ENCODE measurements at places on chromosomes 1 and 21. TPM values are rescaled to one million over a fixed set of nuclear protein-coding genes. Genes with fewer than 3 reads are reported as not detected.
A peak's percentile ranks its signal among the peaks of the same experiment; 100 is the strongest.

DNA sequence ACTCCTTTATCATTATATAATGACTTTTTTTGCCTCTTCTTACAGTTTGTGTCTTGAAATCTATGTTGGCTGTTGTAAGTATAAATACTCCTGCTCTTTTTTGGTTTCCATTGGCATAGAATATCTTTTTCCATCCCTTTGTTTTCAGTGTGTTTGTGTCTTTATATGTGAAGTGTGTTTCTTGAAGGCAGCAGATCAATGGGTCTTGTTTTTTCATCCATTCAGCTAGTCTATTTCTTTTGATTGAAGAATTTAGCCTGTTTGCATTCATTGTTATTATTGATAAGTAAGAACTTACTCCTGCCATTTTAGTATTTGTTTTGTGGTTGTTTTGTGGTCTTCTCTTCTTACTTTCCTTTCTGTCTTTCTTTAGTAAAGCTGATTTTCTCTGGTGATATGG, 322.8 kb downstream of the PLA2G4A start:
- no peaks in the 10 kb centered on the region for H3K4me1 ChIP-seq
- no peak overlapping the region for H3K4me3 ChIP-seq
- H3K27me3 ChIP-seq, result no peaks in the 10 kb centered on the region
- H3K36me3 ChIP-seq, result no peaks in the 10 kb centered on the region
- DNase-seq, result no peak

RNF223 gene
- 2.5 TPM for total RNA-seq

GRCh38 chr21:39714331-39714730, 30.7 kb upstream of the IGSF5 start:
- DNase-seq, result no peak
- H3K4me3 ChIP-seq, result no peak overlapping the region
- H3K27ac ChIP-seq, result no peak overlapping the region

KIFAP3 gene
- total RNA-seq, result 44.7 TPM

GRCh38 chr1:52588027-52588426, 14.1 kb upstream of the GPX7 start:
- H3K4me1 ChIP-seq, result peaks cover 36% of the 10 kb centered on the region
- H3K27ac ChIP-seq, result no peak overlapping the region
- no peaks in the 10 kb centered on the region for H3K27me3 ChIP-seq
- no peaks in the 10 kb centered on the region for H3K36me3 ChIP-seq

GRCh38 chr1:172163498-172164215, 256.8 kb upstream of the C1orf105 start:
- H3K4me3 ChIP-seq, result peak overlapping the region; percentile 32
- H3K4me1 ChIP-seq, result peaks cover 29% of the 10 kb centered on the region
- DNase-seq, result no peak
- H3K27ac ChIP-seq, result peak overlapping the region; percentile 87

GRCh38 chr1:207845109-207845508, 65.8 kb downstream of the CD34 start:
- H3K36me3 ChIP-seq, result no peaks in the 10 kb centered on the region
- DNase-seq, result no peak
- H3K4me1 ChIP-seq, result peaks cover 15% of the 10 kb centered on the region
- no peak overlapping the region for H3K27ac ChIP-seq
- H3K27me3 ChIP-seq, result no peaks in the 10 kb centered on the region

GRCh38 chr1:59593798-59594790, 220.7 kb upstream of the HOOK1 start:
- H3K27ac ChIP-seq, result no peak overlapping the region

CD101 gene
- 4.4 TPM for total RNA-seq

DNA sequence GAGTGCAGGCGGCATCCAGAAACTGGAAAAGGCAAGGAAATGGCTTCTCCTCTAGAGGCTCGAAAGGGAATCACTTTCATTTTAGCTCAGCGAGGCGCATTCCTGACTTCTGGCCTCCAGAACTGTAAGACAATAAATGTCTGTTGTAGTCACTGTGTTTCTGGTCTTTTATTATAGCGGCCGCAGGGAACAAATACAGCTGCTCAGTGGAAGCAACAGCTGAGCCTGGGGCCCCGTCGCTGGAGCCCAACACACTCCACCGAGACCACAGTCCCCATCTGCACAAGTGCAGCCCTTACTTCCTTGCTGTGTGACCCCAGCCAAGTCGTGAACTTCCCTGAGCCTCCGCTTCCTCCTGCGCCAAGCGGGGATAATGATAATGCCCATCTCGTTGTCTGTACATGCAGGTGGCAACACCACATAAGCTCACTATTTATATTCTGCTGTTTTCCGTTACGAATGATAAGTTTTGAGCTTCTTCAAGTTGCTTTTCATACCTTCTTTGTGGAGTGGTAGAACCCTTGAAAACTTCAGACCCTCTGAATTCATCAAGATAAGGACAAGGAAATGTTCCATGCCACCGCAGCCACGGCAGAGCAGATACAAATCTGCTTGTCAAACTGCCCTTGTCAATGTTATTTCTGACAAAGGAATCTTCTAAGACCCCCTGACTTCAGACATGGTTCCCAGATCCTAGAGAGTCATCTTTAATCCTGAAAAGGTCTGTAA, 3.2 kb upstream of the LAPTM5 start:
- H3K4me1 ChIP-seq, result peaks cover 23% of the 10 kb centered on the region
- H3K36me3 ChIP-seq, result no peaks in the 10 kb centered on the region
- no peaks in the 10 kb centered on the region for H3K27me3 ChIP-seq
- H3K27ac ChIP-seq, result no peak overlapping the region
- no peak overlapping the region for H3K4me3 ChIP-seq

GRCh38 chr1:2232255-2232915, 4.3 kb downstream of the SKI start:
- H3K36me3 ChIP-seq, result no peaks in the 10 kb centered on the region
- peak; percentile 64 for DNase-seq

PPIAL4G gene
- total RNA-seq, result not detected

DNA sequence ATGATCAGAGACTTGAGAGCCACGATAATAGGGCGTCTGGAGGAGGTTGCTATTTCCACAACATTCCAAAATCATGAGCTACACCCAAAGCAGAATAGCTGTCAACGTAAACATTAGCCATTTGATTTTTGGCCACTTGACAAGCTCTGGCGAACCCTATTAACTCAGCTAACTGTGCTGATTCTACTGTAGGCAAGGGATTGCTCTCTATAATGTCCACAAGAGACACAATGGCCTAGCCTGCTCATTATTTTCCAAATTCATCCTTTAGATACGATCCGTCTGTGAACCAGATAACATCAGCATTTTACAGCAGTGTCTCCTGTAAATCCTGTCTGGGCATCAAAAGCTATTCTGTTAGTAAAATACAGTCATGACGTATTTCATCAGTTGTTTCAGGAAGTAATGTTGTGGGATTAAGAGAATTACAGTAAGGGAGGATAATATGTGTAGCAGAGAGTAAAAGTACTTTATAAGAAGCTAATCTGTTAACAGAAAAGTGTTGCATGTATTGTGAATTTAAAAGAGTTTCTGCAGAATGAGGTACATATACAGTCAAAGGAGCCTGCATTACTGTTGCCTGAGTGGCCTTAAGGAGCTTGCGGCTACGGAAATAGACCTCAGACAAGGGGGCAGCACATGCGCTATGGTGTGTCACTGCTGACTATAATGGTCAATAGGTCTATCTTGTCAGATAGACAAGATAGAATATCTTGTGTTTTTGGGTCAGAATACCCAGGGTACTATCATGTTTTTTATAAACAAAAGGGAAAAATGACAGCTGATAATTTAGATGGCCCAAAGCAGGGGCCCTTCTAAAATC, 44.9 kb upstream of the TINAGL1 start:
- no peak overlapping the region for H3K27ac ChIP-seq
- H3K4me3 ChIP-seq, result no peak overlapping the region
- no peaks in the 10 kb centered on the region for H3K36me3 ChIP-seq
- peaks cover 16% of the 10 kb centered on the region for H3K4me1 ChIP-seq

- H3K27me3 ChIP-seq, result no peaks in the 10 kb centered on the region
- no peak for DNase-seq
- H3K36me3 ChIP-seq, result no peaks in the 10 kb centered on the region
- peak overlapping the region; percentile 44 for H3K4me3 ChIP-seq
Measured at GRCh38 chr1:3598051-3598491, 13.2 kb downstream of the MEGF6 start.

DNA sequence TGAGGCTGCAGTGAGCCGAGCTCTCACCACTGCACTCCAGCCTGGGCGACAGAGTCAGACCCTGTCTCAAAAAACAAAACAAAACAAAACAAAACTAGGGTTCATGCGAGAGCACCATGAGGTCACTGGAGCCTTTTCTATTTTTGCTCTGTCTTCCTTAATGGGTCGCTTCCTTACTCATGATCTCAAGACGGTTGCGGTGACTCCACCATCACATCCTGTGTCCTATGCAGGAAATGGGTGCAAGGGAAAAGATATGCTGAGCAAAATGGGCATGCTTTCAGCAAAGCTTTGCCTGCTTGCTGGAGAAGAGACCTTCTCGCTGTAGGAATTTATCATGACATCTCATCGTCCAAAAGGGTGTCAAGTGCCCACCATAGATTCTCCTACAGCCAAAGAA, 36.4 kb downstream of the WNT9A start:
- no peaks in the 10 kb centered on the region for H3K27me3 ChIP-seq
- peaks cover 50% of the 10 kb centered on the region for H3K4me1 ChIP-seq
- H3K27ac ChIP-seq, result no peak overlapping the region
- H3K4me3 ChIP-seq, result no peak overlapping the region
- no peak for DNase-seq

PRAMEF8 gene
- total RNA-seq, result not detected

GRCh38 chr1:111468717-111469100, 5.1 kb upstream of the C1orf162 start:
- no peak overlapping the region for H3K4me3 ChIP-seq
- H3K27ac ChIP-seq, result no peak overlapping the region
- no peak for DNase-seq
- no peaks in the 10 kb centered on the region for H3K4me1 ChIP-seq

LCE2B gene
- not detected for total RNA-seq

GRCh38 chr1:84724128-84724860, 34.0 kb upstream of the SSX2IP start:
- H3K4me1 ChIP-seq, result peaks cover 14% of the 10 kb centered on the region
- no peak for DNase-seq
- no peaks in the 10 kb centered on the region for H3K27me3 ChIP-seq
- no peaks in the 10 kb centered on the region for H3K36me3 ChIP-seq

ATAD3C gene
- total RNA-seq, result 1.8 TPM

- H3K27me3 ChIP-seq, result no peaks in the 10 kb centered on the region
- H3K4me3 ChIP-seq, result no peak overlapping the region
- H3K36me3 ChIP-seq, result peaks cover 25% of the 10 kb centered on the region
- no peak overlapping the region for H3K27ac ChIP-seq
- no peaks in the 10 kb centered on the region for H3K4me1 ChIP-seq
Measured at GRCh38 chr1:46675549-46676314, 4.1 kb downstream of the TEX38 start.

GRCh38 chr1:181490740-181491712, 7.7 kb downstream of the CACNA1E start:
- H3K4me3 ChIP-seq, result no peak overlapping the region
- no peak for DNase-seq
- H3K27me3 ChIP-seq, result peaks cover 77% of the 10 kb centered on the region
- H3K36me3 ChIP-seq, result no peaks in the 10 kb centered on the region
- no peak overlapping the region for H3K27ac ChIP-seq
- H3K4me1 ChIP-seq, result no peaks in the 10 kb centered on the region

DNA sequence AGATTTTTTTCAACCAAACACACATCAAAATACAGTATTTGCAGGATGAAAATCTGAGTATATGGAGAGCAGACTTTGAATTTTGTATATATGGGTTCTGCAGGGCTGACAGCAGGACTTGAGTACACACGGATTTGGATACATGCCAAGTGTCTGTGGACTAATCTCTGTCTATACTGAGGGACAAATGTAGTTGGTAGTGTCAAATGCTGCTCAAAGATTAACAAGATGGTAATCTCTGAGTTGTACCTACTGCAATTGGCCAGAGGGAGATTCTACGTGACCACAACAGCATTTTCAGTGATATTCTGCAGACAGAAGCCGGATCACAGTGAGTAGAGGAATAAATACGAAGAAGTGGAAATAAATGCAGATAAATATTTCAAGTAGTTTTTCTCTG, 43.4 kb downstream of the SHCBP1L start:
- no peak overlapping the region for H3K27ac ChIP-seq
- no peak for DNase-seq
- H3K36me3 ChIP-seq, result no peaks in the 10 kb centered on the region
- H3K27me3 ChIP-seq, result no peaks in the 10 kb centered on the region
- H3K4me1 ChIP-seq, result no peaks in the 10 kb centered on the region

DNA sequence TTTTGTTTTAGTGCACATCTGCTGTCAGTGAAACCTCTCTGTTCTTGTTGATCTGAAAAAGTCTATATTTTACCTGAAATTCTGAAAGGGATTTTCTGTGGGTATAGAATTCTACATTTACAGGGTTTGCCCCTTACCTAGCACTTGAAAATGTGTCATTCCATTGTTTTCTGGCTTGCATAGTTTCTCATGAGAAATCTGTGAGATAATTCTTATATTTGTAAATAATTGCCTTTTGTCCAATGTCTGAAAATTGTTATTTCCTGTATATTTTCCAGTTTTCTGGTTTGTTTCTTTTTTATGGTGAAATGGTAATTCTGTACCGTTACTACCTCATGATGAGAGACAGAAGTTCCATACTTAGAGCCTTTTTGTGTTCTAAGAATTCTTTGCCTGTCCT, 11.8 kb upstream of the SCAF4 start:
- no peak overlapping the region for H3K4me3 ChIP-seq
- H3K27me3 ChIP-seq, result no peaks in the 10 kb centered on the region
- H3K36me3 ChIP-seq, result no peaks in the 10 kb centered on the region
- no peak for DNase-seq

SYPL2 gene
- 0.33 TPM for total RNA-seq

GRCh38 chr1:223748405-223748772, 36.0 kb downstream of the CAPN2 start:
- peak overlapping the region; percentile 92 for H3K4me3 ChIP-seq
- H3K4me1 ChIP-seq, result peaks cover 11% of the 10 kb centered on the region
- DNase-seq, result no peak
- peak overlapping the region; percentile 61 for H3K27ac ChIP-seq
- H3K36me3 ChIP-seq, result peaks cover 35% of the 10 kb centered on the region
- H3K27me3 ChIP-seq, result no peaks in the 10 kb centered on the region

AMPD1 gene
- total RNA-seq, result not detected

DNA sequence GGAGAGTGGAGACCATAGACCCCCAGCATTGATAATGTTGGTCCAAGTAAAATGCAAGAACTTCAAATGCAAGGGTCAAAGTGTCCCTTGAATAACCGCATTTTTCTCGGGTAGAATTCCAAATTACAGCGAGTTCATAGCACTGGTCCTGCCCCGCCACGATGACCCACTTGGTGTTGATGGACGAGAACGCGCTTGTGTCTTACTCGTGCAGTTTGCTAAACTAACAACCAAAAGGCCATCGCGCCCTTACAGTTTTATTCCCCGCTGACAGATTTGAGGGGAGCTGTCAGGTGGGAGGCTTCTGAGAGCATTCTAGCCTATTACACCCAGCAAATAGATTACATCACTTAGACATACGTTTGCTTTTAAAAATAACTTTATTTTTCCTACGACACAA, 17.3 kb upstream of the TSPEAR start:
- H3K4me3 ChIP-seq, result no peak overlapping the region
- no peak overlapping the region for H3K27ac ChIP-seq
- H3K27me3 ChIP-seq, result peaks cover 34% of the 10 kb centered on the region
- H3K36me3 ChIP-seq, result no peaks in the 10 kb centered on the region
- peak; percentile 32 for DNase-seq
- no peaks in the 10 kb centered on the region for H3K4me1 ChIP-seq

FAM131C gene
- 1.4 TPM for total RNA-seq

SPRR4 gene
- not detected for total RNA-seq

CFHR4 gene
- total RNA-seq, result not detected

Data from type B pancreatic cell (in vitro differentiated cells).